Astrocyte (in vitro differentiated cells and primary cell): ENCODE measurements at places on chromosomes 3 and 15. TPM values are rescaled to one million over a fixed set of nuclear protein-coding genes. Genes with fewer than 3 reads are reported as not detected.

SAMD7 gene
- total RNA-seq, result not detected in 2 replicates

DNA sequence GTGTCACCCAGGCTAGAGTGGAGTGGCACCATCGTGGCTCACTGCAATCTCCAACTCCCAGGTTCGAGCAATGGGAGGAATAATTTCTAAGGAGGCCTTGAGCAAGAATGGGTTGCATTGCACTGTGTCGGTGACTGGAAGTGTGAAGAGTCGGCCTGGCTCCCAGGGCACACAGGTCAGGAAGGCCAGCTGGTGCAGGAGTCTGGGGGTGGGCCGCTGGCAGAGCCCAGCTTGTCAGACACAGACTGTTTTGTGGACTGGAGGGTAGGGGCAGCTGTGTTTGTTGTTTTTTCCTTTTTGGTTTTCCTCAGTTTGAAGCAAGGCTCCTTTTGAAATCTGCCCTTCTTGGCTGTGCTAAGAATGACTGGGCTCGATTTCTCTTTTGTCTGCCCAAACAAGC lies 66.2 kb downstream of the ITGA11 start:
- no peak overlapping the region for H3K4me3 ChIP-seq
- peaks cover 49% of the 10 kb centered on the region for H3K4me1 ChIP-seq
- DNase-seq, result no peak
- H3K27me3 ChIP-seq, result no peaks in the 10 kb centered on the region
- H3K36me3 ChIP-seq, result no peaks in the 10 kb centered on the region
- no peak overlapping the region for H3K27ac ChIP-seq

TGM4 gene
- total RNA-seq, result 0.18 TPM in 1 of 2 replicates, not detected in the other

DNA sequence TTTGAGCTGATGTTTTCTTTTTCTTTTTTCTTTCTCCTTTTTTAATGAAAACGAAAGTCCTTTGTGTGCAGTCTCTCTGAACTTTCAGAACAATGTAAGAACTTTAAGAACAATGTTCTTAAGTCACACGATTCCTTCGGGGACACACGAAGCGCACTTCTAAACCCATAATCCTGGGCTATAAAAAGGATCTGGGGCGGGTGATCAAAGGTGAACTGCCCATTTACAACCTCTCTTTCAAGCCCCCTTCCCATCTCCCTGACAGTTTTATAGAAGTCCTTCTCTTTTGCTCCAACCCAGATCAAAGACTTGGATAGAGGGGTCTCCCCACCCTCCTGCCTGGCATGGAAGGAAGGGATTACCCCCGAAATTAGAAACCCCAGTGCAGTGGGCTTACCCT lies 126.8 kb downstream of the BDH1 start:
- H3K4me1 ChIP-seq, result peaks cover 42% of the 10 kb centered on the region
- H3K36me3 ChIP-seq, result no peaks in the 10 kb centered on the region
- H3K27ac ChIP-seq, result peak overlapping the region; percentile 4
- DNase-seq, result no peak
- no peaks in the 10 kb centered on the region for H3K27me3 ChIP-seq

- no peaks in the 10 kb centered on the region for H3K4me1 ChIP-seq
- H3K4me3 ChIP-seq, result no peak overlapping the region
- no peak for DNase-seq
- H3K36me3 ChIP-seq, result no peaks in the 10 kb centered on the region
- H3K27ac ChIP-seq, result no peak overlapping the region
- H3K27me3 ChIP-seq, result no peaks in the 10 kb centered on the region
Measured at GRCh38 chr3:56409790-56410189, 58.5 kb downstream of the ERC2 start.

DNA sequence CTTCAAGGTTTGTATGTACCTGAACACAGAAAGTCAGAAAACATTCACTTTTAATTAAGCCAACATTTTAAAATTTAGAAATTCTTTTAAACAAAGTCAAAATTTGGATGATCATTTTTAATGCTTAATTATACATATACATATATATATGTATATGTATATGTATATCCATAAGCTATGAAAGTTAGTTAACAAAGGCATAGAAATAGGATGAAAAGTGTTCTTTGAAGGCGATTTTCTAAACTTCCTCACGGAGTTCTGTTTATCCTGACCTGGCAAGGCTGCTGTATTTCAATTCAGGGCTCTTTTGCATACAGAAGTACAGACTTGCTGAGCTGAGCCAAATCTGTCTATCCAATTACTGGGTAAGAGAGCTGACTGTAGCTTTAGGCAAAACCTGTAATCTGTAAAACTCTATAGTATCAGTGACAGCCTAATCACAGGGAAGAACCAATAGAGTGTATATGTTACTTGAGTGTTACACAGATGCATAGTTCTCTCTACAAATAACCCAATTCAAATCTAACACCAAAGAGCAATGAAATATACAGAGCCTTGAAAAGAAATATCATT lies 32.1 kb upstream of the THRB start:
- no peaks in the 10 kb centered on the region for H3K4me1 ChIP-seq
- no peak overlapping the region for H3K27ac ChIP-seq
- peaks cover 3% of the 10 kb centered on the region for H3K27me3 ChIP-seq
- no peak overlapping the region for H3K4me3 ChIP-seq
- H3K36me3 ChIP-seq, result no peaks in the 10 kb centered on the region
- no peak for DNase-seq

USP50 gene
- 0.34 TPM in 1 of 2 replicates, not detected in the other for total RNA-seq
